Urinary bladder (tissue), 4 donors: ENCODE measurements at places on chromosomes 13 and 19. TPM values are rescaled to one million over a fixed set of nuclear protein-coding genes. Genes with fewer than 3 reads are reported as not detected.

DNA sequence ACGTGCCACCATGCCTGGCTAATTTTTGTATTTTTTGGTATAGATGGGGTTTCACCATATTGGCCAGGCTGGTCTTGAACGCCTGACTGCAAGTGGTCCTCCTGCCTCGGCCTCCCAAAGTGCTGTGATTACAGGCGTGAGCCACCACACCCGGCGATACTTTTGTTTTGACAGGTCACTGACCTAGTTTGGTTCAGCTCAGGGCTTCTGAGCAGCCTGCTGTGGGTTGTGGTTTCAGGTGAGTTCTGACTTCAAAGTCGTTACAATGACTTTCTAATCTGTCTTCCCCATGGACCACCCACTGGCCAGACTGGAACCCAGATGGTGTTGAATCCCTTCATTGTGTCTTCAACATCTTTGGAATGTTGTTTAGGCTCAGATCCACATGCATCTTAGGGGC, 73.8 kb downstream of the TRPM4 start:
- no peak for DNase-seq

- DNase-seq: no peak
Observed at GRCh38 chr19:17441241-17442021, 7.0 kb downstream of the TMEM221 start.

Gene PPAN
- 10.9 TPM for total RNA-seq

- no peak for DNase-seq
Observed at GRCh38 chr13:77034881-77035280, 7.9 kb upstream of the FBXL3 start.

GRCh38 chr19:30371161-30371836, 885 bp upstream of the ZNF536 start:
- DNase-seq: no peak

DNA sequence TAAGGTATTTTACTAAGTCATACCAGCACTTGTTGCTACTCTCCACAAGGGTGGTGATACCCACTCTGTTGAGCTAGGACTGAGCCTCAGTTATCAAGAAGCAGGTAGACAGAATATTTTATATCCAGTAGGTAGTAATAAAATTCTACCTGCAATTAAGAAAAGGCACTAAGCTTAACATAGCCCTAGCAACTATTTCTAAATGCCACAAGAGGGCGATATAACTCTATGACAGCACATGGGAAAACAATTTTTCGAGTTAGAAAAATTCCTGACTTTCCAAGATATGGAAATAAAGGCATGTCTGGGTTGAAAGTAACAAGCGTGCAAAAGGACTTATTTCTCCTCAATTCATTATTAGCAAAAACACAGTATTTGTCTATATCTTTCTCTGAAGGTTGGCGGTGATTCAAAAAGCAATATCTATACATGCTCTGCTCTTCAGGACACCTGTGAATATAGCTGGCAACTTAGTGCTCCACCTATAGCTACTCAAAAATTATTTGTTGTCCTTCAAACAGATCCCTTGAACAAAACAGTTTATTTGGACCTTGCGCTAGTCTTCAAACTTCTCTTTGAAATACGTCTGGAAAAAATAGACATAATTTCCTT, 14.7 kb downstream of the CCDC169 start:
- no peak for DNase-seq

Gene MIDN
- total RNA-seq: 12.2 TPM

GRCh38 chr13:26721251-26722121, 39.1 kb downstream of the GPR12 start:
- no peak for DNase-seq

DNA sequence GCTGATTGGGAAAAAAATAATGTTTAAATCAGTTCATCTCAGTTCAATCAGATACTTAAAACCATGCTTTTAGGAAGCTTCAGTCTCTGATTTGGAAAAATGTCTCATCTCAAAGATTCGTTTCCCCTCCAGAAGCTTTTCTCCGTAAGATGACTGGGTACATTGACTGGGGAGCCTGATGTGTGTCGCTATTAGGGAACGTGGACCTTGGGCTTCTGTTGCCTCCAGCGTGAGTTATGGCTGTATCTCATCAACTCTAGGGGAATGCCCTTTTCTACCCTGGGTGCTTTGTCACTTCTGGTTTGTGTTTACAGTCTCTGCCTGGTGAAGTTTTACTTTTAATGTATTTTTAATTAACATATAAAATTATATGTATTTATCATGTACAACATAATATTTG, 635.5 kb upstream of the GPC6 start:
- DNase-seq: no peak

Gene C19orf53
- total RNA-seq: 22.6 TPM

DNA sequence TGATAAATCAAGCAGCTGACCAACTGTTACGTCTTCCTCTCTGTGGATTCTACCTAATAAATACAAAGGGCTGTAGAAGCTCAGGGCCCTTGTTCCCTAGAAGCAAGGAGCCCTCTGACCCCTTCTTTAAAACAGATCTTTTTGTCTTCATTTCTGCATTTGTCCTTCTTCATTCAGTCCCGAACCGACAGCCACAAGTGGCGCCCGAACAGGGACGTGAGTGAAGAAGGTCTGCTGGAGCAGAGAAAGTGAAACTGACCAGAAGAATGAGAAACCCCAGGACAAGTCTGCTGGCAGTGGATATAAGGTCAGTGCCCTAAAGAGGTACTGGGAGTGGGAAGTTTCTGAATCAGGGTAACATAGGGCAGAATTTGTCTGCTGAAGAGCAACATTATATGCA, 13.1 kb downstream of the ZNF773 start:
- no peak for DNase-seq

DNA sequence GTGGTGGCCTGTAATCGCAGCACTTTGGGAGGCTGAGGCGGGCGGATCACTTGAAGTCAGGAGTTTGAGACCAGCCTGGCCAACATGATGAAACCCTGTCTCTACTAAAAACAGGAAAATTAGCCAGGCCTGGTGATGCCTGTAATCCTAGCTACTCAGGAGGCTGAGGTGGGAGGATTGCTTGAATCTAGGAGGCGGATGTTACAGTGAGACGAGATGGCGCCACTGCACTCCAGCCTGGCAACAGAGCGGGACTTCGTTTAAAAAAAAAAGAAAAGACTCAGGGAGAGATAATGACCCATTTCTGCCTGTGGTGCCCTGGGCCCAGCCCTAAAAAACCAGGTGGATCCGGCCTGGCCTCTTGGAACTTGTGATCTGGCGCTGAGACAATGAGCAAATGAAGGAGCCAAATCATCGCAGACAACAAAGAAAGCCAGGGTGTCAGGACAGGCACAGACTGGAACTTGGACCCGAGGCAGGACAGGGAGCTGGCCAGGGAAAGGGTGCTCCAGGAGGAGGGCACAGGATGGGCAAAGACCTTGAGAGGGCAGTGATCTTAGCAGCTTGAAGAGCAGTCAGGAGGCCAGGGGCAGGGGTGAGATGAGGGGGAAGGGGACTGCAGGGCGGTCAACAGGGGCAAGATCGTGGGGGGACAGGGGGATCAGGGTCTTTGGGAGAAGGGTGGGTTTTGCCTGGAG, 962 bp upstream of the JAK3 start:
- DNase-seq: no peak

DNA sequence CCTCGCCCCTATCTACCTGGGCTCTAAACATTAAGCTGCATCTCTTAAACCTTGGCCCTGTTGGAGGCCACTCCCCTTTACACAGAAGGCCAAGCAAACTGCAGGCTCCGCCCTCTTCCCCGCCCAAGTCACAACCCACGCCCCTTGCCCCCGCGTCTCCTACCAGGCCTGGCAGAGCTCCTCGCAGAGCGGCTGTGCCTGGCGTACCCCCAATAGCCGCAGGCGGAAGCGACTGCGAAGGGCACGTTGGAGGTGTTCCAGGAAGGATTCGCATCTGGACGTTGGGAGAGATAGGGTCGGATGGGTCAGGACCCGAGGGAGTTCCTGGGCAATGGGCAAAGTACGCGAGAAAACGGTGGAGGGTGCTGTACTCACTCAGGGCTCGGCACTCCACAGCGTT, 5.9 kb downstream of the RTBDN start:
- DNase-seq: no peak

Gene STXBP2
- total RNA-seq: 9.9 TPM

DNA sequence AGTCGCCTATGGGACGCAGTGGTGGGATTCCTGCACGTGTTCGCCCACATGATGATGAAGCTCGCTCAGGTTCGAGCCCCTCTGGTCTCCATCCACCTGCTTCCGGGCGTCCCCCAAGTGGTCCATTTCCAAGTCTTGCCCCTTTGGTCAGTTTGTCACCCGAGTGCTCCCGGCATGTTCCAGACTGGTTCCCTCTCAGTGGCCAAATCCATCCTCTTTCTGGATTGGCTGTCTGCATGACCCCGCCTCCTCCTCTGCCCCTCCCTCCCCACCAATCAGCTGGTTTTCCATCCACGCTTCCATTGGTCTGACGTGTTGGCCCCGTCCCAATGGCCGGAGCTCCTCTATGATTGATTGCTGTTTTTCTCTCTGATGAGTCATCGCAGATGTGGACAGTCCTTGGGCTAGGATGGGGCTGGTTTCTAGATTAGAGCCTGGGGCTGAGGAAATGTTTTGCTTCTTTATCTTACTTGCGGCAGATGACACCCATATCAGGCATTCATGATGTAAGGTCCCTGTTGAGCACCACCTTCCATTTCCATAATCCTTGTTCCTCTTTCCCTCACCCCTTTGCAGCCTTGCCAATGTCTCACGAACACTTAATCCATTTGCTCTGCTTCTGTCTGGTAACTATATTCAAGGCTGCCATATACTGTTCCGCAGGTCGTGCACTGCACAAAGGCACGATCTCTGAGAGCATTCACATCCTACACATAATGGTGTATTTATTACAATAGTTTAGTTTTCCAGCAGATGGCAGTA, 73.8 kb downstream of the MAP4K1 start:
- peak; percentile 13 for DNase-seq

DNA sequence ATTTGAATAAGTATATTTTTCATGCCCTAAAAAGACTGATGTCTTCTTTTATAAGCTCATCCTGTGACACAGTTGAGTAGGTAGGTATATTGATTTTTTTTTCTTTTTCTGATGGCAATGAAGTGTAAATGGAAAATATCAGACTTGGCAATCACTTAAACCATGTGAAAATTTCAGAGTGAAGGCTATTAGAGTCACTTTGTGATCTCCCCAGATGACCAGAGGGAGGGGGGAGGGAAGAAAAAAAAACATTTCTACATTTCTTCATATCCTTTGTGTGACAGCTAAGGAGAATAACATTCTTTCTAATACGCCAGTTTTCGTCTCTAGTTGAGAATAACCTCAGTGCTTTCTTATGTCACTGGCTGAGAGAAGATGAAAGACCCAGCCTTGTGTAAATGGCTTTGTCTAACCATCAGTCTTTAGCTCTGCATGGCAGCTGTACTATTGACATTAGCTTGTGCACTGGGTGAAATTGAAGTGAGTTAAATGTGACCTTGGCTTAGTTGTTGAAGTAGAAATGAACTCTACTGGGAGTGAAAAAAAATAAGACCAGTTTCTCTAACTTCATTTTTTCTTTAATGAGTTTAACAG, 332.1 kb upstream of the DACH1 start:
- no peak for DNase-seq

DNA sequence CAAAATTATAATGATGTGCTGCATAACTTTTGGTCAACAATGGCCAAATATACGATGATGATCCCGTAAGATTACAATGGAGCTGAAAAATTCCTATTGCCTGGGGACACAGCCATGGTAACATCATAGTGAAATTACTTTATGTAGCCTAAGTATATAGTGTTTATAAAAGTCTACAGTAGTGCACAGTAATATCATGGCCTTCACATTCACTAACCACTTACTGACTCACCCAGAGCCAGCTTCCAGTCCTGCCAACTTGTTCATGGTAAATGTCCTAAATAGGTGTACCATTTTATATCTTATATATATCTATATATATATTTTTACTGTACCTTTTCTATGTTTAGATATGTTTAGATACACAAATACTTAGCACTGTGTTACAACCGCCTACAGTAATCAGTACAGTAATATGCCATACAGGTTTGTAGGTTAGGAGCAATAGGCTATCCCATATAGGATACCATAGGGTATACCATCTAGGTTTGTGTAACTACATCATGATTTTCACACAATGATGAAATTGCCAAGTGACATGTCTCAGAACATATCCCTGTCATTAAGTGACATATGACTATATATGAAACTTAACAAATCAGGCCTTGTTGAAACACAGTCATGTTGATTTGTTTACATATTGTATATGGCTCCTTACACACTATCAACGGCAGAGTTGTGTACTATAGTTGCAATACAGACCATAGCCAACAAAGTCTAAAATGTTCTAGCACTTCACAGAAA, 23.7 kb downstream of the DIS3 start:
- no peak for DNase-seq

Gene DMKN
- total RNA-seq: 10.7 TPM

DNA sequence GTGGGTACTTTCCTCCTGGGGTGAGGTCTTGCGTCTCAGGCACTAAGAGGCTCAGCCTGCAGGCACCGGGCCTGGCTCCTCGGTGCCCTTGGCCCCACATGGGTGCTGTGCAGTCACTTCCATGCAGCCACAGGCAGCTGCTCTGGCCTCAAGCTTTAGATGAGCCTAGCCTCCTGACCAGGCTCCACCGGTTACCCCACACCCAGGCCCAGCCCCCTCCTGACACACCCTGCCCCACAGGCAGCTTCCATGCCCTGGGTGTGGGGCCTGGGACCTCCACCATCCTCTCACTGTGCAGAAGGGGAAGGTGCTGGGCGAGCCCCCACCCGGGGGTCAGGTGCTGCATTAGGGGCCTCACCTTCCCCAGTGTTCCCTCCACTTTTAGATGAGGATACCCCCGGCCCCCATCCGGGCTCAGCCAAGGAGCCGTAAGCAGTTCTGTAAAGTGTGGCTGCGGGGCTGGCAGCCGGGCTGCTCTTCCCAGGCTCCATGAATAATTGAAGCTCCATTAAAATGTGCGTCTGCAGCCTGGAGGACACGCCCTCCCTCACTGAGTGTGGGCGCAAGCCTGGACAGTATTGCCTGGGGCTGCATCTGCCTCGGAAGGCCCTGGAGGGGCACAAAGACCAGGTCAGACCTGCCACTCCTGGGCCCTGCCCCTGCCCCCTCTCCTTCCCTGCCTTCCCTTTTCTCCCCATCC, 72.5 kb upstream of the KCTD15 start:
- DNase-seq: no peak

Gene ZNF726
- 15.0 TPM for total RNA-seq

GRCh38 chr13:66036024-66036614, 1194.0 kb downstream of the PCDH9 start:
- DNase-seq: no peak

DNA sequence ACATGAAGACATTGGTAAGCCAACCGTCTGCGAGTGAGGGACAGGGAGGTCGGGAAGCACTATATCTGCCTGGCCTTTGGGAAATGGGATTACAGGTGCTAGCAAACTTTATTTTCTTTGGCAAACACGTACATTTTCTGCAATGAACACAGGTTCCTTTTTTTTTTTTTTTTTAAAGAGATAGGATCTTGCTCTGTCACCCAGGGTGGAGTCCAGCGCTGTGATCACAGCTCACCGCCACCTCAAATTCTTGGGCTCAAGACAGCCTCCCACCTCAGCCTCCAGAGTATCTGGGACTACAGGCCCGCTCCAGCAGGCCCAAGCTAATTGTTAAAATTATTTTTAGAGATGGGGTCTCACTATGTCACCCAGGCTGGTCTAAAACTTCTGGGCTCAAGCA, 24.2 kb downstream of the ELAVL1 start:
- no peak for DNase-seq

GRCh38 chr13:43879755-43880181, at the start of gene LACC1:
Gene LACC1, plus strand, starts transcription at chr13:43879904. Its CDS starts 1,082 bp downstream, at chr13:43880986.
- no peak for DNase-seq

- no peak for DNase-seq
Observed at GRCh38 chr13:96003304-96003703, 49.9 kb downstream of the UGGT2 start.
